Thymus (tissue), 14 donors: ENCODE measurements at places on chromosomes 4 and X.

DNA sequence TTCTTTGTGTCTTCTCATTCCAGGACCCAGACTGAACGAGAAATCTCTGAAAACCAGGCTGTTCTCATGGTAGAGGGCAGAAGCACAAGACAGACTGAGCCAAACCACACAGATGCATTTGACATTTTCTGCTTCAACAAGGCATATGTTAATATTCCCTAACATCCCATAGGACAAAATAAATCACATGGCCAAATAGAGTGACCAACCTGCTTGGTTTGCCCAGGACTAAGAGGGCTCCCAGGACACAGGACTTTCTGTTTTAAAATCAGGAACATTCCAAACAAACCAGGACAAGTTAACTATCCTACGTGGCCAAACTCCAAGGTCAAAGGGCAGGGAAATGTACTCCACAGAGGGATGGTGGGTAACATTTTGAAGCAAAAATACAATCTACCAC is 11.7 kb downstream of the CTPS2 start:
- DNase-seq: no peak

- no peak for DNase-seq
These were observed 21.8 kb downstream of the TLR2 start for GRCh38 chr4:153705743-153706468.

DNA sequence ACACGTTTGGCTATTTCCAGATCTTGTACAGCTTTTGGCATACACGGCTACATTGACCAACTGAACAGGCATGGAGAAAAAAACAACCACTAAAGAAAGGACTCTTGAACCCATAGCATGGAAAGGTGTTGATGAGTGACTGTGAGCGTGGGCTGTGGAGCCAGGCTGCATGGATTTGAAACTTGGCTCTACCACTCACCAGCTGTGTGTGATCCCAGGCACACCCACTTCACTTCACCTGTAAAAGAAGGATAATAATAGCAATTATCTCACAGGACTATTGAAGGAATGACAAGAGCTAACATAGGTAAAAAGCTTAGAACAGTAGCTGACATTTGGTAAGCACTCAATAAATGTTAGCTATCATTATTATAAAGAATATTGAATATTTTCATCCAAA is 301.7 kb upstream of the CPEB2 start:
- DNase-seq: no peak

DNA sequence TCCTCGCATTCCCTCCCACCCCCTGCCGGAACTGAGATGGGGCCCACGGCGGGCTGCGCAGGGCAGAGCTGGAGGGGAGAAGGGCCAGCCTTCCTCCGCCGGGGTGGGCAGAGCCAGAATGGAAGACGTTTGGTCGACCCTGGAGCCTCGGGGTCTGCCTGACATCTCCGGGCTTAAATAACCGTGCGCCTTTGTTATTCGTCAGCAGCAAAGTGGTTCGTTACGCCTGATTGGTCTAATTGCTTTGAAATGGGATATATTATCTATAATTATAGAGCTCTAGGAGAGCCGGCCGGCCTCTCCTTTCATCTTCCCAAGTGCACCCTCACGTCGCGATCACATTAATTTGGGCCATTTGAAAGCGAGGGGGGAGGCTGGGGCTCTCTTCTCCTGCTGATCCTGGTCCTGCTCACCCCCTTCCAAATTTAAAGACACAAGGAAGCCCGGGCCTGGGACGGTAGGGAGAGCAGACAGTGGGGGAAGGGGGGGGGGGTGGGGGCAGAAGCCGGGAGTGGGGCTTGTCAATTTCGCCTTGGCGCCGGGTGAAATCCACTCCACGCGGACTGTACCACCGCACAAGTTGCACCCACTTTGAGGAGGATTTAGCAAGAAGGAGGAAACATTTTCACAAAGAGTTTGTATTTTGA is 4.7 kb upstream of the MSX1 start:
- no peak for DNase-seq

- DNase-seq: no peak
These were observed 30.0 kb upstream of the FGG start for GRCh38 chr4:154642373-154643009.

- DNase-seq: no peak
These were observed 181.0 kb downstream of the AASDH start for GRCh38 chr4:56206258-56206657.
